ENCODE measurements at places on chromosomes 5 and 9.

GRCh38 chr9:75992482-75993206 lies 102.2 kb downstream of the PCSK5 start:
- DNase-seq, result no peak

DNA sequence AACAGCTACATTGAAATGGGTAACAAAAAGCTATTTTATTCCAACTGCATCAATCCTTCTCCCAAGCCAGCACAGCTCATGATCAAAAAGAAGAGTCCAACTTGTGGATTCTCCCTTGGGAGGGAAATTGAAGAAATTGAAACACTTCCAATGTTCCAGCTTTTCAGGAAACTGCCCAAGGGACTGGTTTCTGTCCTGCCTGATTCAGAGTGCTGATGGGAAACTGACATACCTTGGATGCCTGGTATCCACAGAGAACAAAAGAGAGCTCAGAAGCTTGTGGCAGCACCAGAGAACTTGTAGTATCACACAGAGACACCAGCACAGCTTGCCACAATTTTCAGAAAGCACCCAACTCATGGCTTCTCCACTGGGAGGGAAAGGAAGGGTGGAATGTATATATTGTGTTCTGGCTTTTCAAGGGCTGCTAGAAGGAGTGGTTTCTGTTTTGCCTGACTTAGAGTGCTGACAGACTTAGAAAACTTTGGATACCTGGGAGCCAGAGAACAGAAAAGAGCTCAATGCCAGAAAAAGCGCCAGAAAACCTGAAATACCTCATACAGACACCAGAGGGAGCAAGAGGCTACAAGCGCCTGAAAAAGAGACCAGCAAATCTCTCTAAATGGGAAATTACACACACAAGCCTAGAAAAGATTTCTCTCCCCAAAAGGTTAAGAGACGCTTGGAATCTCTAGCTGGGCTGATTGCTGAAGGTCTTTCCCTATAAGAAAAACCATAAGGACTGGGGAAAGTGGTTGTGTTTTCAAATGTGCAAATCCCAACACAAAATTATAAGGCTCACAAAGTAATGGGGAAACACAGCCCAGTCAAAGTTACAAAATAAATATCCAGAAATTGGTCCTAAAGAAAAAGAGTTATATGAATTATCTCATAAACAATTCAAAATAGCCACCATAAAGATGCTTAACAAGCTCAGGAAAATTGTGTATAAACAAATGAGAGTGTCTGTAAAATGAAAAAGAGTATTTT lies 178.8 kb downstream of the SPOCK1 start:
- peak; percentile 30 for DNase-seq

DNA sequence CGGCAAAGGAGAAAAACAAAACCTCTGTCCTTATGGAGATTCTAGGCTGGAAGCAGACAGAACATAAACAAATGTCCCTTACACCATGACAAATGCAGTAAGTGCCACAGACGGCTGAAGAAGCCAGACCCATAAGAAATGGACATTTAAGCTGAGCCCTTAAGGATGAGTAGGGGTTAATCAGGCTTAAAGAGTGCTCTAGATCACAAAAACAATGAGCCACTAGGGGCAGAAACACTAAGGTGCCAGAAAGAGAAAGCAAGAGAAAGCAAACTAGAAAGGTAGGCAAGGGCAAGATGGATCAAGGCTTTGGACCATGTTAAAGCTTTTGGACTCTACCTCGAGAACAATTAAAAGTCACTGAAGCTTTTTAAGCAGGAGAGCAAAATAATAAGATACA lies 326.9 kb upstream of the WWC1 start:
- no peak for DNase-seq

DNA sequence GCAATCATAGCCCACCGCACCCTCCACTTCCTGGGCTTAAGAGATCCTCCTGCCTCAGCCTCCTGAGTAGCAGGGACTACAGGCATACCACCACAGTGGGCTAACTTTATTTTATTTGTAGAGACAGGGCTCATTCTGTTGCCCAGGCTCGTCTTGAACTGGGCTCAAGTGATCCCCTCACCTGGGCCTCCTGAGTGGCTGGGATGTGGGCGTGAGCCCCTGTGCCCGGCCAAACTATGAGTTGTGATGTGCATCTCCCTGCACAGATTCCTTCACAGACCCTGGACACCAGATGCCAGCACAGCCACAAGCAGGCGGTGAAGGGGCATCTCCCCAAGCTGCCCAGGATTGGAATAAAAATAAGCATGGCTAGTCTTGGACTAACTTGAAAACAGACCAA lies 244.9 kb upstream of the IRX1 start:
- DNase-seq, result no peak

DNA sequence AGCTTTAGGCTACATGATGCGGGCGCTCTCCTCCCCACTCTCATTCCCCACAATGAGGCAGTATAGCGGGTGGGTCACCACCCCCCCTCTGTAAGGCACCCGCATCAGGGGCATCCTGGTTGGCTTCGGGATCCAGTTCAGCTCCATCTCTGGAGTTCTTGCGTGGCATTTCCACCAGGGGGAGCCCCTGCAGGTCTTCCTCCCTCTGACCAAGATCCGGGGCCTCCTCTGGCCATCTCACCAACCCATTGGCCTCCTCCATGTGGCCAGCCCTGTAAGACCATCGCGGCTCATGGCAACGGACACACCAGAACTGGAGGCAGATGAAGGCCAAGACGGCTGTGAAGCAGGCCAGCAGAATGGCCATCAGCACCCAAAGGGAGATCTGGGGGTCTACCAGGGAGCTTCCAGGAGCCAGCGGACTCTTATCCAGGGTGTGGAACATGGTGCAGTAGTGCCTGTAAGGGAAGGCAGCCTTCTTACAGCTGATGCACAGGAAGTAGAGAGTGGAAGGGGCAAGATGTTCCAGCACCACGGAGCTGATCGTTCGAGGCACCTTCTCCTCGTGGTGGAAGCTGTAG lies 77.0 kb downstream of the CYFIP2 start:
- no peak for DNase-seq

DNA sequence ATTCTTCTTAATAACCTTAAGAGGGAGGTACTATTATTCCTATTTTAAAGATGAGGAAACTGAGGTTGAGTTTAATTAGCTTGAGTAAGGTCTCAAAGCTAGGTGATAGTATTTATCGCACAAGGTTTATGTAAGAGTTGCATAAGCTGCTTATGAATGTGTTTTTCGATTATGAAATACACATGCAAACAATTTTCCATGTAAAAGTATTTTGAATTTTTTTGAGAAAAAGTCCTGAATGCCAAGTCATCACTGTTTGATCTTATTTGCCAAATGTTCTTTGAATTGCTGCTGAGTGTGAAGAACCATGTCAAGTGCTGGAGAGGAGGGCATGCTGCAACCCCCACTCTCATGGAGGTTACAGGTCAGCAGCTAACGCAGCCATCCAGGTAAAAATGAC lies 174.4 kb downstream of the CARTPT start:
- DNase-seq, result no peak

- no peak for DNase-seq
Measured at GRCh38 chr9:81628897-81629296, 60.5 kb downstream of the TLE1 start.

GRCh38 chr5:93794954-93795353 lies 53.6 kb upstream of the POU5F2 start:
- DNase-seq, result no peak

DNA sequence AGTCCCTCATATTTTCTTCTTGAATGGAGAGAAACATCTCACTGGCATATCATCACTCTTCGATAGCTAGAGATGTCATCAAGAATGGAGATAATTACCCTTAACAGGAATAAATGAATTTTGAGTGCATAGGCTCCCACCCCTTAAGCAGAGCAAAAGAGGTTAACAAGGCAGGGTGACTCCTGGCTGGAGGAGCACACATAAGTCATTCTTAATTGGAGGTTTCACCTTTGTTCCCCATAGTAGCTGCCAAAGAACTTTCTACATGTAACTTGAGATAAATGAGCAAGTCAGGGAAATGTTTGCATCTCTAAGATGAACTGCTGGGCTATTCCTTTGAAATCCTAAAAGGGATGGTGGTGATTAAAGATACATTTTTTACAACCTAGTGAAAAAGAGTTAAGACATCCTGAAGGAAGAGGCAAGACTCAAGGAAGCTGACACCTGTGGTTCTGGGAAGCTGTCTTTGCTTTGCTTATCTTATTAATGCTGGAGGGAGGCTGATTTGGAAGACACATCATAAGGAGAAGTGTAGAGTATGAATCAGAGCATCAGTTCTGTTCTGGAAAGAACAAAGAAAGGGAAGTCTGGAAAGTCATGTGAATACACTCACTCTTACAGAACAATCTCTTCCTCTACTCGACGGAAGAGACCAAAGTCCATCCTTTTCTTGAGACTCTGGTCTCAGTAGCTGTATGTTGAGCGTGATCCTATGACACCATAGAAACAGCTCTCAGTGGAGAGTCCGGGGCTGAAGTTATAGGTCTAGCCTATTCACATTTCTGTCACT lies 326.3 kb downstream of the OSTF1 start:
- DNase-seq, result peak; percentile 19

- DNase-seq, result no peak
Measured at GRCh38 chr5:150255659-150256409, 33.7 kb downstream of the CAMK2A start.

Measured in MV-4-11 (cell line).